ENCODE measurements at places on chromosomes 16 and 17.

DNA sequence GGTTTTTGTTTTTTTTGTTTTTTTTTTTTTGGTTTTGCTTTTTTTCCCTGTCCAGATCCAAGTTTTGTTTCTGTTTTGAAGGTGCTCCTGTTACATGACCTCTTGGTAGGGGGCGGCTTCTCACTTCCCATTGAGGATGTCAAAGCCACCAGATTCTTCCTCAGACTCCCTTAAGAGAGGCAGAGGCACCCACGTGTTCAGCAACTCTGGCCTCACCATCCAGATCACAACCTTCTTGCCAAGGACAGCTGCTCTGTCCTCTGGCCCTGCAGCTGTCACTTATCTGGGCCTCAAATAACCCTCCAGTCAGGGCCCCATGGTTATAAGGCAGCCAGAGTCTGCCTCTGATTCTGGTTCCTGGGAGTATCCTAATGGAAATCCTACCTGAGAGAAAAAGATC, 208.5 kb downstream of the STX8 start:
- no peak for DNase-seq

- DNase-seq, result no peak
Observed at GRCh38 chr16:81645266-81645694, 133.8 kb upstream of the PLCG2 start.

GRCh38 chr17:40320756-40321523, 12.0 kb downstream of the RARA start:
- no peak for DNase-seq

GRCh38 chr17:82371333-82372248, at the start of gene UTS2R:
Gene UTS2R, plus strand, starts transcription at chr17:82371765. Its CDS starts 2,560 bp downstream, at chr17:82374325.
- DNase-seq, result no peak

DNA sequence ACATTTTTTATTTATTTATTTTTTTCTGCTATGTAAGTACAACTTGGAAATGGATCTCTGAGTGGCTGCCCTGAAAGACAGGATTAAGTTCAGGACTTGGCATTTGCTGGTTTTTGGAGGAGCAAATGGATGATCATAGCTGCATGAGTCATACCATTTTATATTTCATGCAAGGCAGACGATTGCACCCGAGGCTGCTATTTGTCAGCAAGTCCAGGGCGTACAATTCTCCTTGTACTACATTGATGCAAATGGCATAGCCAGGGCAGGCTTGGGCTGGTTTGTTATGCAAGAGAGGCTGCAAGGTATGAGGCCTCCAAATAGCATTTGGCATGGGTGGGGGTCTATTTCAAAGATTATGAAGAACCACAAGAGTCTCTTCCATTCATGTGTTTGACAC, 81.2 kb upstream of the CACNG3 start:
- no peak for DNase-seq

Data from cortex of kidney (tissue), 1 donor.